Fibroblast of the conjunctiva (primary cell): ENCODE measurements at places on chromosomes 2 and 18.
A peak's percentile ranks its signal among the peaks of the same experiment; 100 is the strongest.

DNA sequence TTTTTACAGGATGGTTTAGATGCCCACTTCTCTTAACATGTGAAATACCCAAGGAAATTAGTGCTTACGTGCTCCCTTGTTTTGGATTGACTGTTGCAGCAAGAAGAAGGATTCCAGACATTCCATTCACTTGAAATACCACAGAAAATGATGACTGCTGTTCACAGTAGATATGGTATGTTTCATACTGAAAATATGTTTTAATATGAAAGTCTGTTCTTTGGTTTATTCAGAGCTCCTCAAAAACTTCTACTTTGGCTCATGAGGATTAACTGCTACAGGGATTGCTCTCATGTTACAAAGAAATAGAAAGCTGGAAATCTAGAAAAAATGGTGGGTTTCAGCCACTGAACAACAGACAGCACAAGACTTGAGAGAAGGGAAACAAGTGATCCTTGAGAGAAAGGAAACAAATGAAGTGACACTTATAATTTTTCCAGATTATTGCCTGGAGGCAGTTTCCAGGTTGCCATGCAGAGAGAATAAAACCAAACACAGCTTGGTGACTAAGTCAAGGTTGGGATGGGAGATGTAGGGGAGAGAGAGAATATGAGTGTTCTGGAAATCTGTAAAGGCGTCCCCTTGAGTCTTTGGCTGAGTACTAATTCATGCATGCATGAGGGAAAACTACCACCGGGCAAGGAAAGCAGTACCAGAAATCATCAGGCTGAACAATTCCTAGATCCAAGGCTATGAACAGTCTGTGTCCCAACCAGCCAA is 348.1 kb downstream of the CLIP4 start:
- peak; percentile 50 for DNase-seq

GRCh38 chr18:67545681-67546080 is 29.2 kb upstream of the DSEL start:
- no peak for DNase-seq

- no peak for DNase-seq
Measured at GRCh38 chr2:226439337-226439736, 360.3 kb downstream of the IRS1 start.

DNA sequence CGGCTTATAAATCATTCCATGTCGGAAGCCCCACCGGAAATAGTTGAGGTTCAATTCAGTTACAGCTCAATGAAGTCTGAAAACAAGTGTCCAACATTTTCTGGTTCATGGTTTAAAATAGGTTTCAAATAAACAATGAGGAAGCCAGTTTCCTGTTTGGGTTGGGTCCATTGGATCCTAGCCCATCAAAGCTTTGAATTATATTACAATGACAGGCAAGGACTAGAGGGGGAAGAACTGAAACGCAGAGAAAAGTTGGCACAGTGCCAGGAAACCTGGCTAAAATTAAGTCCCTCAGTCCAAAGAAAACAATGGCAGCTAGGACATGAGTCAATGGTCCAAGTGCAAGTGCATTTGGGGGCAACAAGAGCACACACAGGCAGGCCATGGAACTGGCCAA is 32.0 kb downstream of the SLC14A1 start:
- DNase-seq: peak; percentile 44

DNA sequence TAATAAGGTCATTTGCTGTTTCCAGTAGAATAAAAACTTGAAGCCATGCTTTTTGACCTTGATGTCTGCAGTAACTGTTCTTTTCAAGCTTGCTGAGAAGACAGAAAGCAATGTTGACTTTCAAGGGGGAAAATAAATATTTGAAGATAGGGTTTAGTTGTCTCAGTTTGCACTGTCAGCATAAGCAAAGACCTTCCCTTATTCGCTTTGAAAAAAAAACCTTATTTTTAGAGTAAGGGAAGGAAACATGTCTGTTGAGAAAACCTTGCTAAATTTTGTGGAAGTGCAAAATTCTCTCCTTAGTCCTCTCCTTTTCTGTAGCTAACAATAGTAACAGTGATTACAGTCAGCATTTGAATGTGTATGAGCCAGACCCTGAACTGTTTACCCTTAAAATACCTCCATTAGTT is 43.1 kb downstream of the MAP4K4 start:
- DNase-seq: no peak

GRCh38 chr2:205473791-205474190 is 208.5 kb upstream of the NRP2 start:
- no peak for DNase-seq

DNA sequence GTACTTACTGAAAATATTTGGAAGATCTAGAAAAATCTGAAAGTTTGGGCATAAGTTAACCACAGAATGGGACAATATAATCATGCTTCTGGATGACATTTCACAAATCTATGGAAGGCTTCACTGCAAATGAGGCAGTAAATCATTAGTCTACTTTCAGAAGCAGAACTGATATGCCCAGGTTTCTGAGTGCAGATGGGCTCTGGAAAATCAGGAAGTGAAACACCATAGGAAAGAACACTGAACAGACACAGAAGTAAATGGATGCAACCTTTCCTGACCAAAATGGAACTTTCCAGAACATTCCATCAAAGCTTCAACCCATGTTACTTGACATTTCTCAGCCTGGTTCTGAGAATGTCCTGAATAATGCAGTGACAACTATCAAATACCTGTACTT is 55.1 kb downstream of the KCNG3 start:
- DNase-seq: no peak

DNA sequence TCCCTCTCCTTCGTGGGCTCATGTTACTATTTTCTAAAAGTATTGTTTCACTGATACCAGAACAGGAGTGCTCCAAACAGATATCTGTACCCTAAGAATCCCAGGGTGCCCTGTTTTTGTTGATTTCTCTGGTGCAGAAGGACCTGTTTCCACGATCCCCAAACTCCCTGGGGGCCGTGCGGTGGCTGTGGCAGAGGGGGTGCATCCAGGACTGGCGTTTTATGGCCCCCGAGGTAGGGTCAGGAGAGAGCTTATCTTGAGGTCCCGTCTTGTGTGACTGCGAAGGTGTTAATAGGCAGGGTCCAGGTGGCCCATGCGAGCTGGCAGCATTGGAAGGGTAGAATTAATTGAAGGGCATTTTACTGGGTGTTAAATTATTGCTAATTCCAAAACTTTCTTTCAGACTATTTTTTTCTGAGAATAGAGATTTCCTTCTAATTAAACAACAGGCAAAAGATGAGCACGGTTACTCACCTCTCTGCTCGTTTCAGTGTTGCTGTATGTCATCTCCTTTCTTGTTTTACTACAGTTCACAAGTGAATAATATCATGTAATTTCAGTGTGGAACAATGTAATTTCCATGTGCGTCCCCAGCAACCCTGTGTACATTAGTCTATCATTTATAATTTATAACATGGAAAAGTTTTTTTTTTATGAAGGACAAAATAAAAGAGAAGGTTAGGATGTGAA is 8.2 kb downstream of the TWIST2 start:
- DNase-seq: no peak

- DNase-seq: no peak
Measured at GRCh38 chr18:55523001-55523400, 65.0 kb downstream of the TCF4 start.

DNA sequence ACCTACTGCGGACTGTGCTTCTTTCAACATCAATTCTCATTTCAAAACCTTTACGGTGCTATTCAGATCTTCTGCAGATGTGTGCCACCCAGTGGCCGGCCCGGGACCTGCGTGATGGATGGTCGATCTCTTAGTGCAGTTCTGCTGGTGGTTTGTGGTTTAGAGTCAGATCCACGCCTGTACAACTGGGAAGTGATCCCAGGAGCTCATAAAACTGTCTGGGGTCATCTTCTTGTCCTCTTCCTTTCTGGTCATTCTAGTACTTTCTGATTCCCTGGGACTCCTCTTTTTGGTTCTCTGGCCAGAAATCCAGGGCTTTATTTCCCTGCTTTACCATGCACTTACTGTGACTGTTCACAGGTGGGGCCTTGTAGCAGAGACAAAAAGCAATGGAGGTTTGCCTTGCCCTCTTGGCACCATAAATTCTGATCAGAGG is 15.8 kb upstream of the SELENOI start:
- peak; percentile 66 for DNase-seq
